ENCODE measurements at places on chromosomes 2 and 18.
A peak's percentile ranks its signal among the peaks of the same experiment; 100 is the strongest.

GRCh38 chr2:19722531-19722971 lies 179.2 kb downstream of the TTC32 start:
- DNase-seq, result no peak

- DNase-seq, result no peak
These were observed 158.6 kb downstream of the PPP1R1C start for GRCh38 chr2:182144041-182144775.

DNA sequence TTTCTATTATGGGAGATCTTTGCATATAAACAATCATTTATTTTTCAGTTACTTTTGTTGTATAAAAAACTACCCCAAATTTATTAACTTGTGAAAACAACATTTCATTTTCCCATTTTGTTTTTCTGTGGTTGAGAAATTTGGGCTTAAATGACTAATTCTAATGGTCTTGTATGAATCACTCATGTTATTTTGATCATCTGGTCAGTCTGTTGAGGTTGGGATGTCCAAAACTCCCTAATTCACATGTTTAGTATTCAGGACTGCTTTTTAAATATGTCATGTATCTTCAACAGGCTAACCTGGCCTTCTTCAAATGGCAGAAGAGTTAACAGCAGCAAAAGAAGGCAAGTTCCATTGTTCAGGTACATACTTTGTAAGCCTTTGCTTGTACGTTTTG lies 788.1 kb downstream of the TRIB2 start:
- no peak for DNase-seq

- DNase-seq, result no peak
These were observed 5.8 kb upstream of the OSBPL6 start for GRCh38 chr2:178188466-178188865.

- no peak for DNase-seq
These were observed 115.2 kb downstream of the INHBB start for GRCh38 chr2:120461092-120461491.

- no peak for DNase-seq
These were observed 140.5 kb downstream of the ALK start for GRCh38 chr2:29780906-29781305.

DNA sequence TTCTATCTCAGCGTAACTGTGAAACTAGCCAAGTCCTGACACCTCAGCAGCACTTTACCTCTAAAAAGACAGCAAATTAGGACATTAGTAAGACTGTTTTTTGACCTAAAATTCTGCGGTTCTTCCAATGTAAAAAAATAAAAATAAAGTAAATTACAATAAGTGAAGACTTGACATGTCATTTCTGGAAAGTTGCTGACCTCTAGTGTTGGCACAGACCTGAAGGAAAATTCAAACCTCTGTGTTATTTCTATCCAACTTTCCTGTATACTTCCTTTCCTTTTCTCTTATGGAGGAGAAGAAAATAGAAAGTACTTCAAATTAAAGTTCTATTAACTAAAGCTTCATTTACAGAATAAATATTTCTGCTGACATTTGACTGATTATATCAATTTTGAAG lies 110.6 kb downstream of the TMEM182 start:
- DNase-seq, result no peak

DNA sequence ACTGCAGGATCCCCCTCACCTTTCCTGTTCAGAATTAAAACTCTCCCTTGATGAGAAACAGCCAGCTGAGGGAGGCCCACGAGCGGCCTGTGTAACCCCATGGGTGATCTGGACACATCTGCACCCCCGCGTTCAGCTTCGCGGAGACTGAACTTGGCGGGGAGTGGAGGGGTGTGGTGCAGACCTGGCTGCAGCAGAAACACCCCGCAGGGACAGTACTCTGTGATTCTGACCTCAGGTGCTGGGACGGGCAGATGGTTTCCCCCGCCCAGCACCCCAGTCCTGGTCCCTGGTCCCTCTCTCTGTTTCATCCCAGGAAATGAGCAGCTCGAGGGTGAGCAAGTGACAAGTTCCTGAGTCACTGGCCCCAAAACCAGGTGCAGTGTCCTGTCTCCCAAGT lies 41.2 kb downstream of the GBX2 start:
- DNase-seq, result no peak

- DNase-seq, result peak; percentile 55
These were observed 70.4 kb downstream of the ARHGEF33 start for GRCh38 chr2:38959938-38960608.

DNA sequence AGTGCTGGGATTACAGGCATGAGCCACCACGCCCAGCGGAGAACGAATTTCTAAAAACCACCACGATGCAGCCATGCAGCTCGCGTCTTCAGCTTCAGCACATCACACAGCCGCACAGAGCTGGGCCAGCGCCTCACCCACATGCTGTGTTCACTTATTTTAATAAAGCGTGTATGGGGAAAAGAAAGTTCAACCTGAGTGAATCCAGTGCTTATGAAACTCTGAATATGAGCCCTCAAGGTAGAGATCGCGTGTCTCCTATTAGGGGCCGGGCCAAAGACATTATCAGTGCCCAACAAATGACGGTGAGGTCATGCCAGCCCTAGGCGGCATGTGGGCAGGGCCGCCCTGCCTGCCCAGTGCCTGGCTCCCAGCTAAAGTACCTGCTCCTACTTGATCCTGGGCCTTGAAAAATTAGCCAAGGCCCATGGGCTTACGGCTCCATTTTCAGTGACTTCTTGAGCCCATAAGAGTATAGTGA lies 44.3 kb downstream of the SPRED2 start:
- DNase-seq, result no peak

DNA sequence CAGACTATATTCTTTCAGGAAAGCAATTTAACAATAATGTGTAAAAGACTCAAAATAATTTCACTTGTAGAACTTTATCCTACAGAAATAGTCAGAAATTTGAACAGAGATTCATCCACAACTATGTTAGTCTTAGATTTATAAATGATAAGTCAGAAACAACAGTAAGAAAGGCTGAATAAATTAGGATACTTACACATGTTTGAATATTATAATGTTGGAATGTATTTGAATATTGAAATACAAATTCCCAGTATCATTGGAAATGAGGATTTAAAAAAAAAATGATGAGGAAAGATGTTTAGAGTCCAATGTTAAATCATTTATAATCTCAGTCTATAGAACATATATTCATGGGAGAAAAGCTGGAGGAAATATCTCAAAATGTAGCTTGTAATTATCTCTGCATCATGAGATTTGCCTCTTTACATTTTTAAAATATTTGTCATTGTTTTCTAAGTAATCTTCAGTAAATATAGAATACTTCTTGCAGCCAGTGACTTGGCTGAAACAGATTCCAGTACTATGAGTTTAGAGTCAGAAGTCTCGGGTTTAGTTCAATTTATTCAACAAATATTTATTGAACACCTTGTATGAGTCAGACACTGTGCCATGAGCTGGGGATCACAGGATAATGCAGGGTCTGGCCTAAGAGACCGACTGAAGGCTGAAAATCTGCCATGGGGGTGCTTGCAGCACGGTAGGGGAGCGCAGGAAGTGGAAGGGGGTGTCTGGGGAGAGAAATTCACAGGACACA lies 32.3 kb downstream of the CXCR4 start:
- DNase-seq, result no peak

DNA sequence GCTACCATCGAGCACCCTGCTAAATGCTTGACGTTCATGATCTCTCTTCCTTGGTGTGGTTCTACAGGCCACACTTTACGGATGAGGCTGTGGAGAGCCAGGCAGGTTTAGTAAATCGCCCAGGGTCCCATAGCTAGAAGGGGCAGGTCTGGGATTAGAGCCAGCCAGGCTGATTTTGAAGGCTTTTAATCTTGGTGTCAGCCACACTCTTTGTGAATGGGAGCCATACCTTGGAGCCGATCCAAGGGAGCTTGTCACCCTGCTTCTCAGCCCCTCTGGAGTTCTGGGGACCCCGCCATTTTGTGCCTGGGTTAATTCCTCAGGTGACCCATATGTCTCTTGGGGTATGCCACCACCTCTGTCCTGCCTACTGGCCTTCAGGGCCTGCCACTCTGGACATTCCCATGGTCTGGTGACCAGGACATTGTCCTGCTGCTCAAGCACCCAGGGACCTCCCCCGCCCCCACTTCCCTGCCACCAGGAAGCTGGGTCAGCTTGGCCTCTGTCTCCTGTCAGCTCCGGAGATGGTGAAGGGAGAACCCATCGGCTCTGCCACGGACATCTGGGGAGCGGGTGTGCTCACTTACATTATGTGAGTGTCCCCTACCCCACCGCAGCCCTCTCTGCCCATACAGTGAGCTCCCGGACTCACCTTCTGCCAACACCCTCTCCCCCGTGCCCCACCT lies 7.3 kb upstream of the GMPPA start:
- DNase-seq, result no peak

GRCh38 chr2:30237239-30237965 lies 6.1 kb downstream of the LBH start:
- no peak for DNase-seq

DNA sequence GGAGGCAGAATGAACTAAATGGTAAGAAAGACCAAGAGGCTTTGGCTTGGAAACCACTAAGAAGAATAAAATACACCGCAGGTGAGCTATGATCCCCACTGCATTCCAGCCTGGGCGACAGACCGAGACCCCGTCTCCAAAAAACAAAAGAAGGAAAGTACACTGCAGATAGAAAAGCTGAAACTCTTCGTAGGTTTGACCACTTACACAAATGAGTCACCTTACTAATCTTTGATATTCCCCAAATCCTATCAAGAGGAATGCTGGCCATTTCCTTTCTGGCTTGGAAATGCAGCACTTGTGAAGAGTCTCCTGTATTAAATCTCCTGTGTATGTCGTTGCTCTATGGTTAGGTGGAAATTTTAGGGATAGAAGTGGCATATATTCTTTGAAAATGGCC lies 108.8 kb downstream of the MTCL1 start:
- no peak for DNase-seq

DNA sequence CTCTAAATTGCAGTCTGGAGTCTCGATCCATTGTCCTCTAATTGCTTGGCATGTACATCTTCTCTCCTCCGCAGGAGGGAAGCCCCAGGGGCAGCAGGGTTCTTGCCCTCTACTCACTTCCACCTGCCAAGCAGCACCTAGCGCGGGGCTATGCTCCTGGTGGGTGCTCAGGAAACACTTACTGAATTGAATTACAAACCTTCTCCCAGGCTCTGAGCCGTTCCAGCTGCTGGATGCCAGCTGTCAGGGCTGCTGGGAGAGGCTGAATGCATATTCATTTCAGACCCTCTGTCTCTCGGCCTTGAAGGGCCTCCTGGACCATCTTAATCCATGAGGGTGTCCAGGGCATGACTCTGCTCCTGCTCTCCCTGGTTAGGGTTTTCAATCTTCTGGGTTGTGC lies 94.0 kb downstream of the CELF4 start:
- no peak for DNase-seq

- no peak for DNase-seq
These were observed 2.7 kb downstream of the LAPTM4A start for GRCh38 chr2:20048488-20049448.

DNA sequence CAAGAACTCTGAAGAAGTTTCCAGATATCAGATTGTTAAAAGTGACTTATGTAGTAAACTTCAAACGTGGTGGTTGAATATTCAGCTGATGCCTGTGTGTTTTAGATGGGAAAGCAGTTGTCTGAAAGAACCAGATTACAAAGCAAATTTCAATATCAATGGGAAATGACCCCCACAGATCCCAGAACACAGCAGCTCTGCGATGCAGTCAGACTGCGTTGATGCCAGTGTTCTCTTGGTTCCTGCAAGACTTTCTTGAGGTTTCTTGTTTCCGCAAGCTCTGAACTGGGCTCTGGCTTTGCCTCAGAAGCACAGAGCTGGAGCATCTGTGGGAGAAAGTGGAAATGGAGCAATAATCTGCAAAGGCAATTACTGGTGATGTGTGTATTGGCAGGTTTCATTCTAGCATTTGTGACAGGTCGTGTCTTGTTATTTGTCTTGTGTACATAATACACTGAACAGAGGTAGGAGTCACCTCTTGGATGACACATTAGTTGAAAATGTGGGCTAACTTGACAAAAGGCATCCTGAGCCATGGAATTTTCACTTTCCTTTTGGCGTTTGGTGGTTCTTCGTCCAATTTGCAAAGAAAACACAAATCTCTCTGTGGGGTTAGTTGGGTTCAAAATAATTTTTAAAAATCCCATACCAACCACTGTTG lies 10.8 kb upstream of the LYPD6B start:
- DNase-seq, result no peak

DNA sequence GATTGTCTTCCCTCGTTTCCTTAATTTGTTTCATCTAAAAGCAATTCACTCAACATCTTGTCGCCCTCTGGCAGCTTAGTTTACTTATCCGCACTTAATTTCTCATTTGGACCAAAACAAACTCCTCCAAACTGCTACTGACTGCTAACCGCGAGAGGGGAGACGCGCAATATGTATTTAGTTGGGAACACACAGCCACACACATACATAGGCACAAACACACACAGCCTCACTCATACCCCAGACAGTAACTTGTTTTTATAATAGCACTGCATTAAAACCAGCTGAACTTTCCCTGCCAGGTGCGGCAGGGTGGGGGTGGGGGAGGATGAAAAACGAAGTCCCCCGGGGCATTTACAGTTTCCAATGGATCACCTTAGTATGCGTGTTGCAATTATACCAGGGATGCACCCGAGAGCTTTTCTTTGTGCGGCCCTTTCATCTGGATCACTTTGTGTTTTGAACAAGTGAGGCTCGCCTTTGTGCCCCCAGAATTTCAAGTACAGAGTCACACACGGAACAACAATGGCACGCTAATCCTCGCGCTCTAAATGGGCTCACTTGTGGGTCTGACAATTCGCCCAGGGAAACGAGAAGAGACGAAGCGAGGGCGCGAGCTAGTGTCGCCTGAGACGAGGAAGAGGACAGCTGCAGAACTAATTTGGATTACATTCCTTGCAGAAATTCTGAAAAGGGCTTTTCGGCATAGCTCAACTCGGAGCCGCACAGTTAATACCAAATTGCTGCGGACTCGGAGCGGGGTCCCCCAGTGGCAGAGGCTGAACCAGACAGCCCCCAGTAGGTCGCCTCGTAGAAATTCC lies 2.4 kb downstream of the ERBB4 start:
- no peak for DNase-seq

- no peak for DNase-seq
These were observed 997.9 kb upstream of the CELF4 start for GRCh38 chr18:38563396-38563980.

DNA sequence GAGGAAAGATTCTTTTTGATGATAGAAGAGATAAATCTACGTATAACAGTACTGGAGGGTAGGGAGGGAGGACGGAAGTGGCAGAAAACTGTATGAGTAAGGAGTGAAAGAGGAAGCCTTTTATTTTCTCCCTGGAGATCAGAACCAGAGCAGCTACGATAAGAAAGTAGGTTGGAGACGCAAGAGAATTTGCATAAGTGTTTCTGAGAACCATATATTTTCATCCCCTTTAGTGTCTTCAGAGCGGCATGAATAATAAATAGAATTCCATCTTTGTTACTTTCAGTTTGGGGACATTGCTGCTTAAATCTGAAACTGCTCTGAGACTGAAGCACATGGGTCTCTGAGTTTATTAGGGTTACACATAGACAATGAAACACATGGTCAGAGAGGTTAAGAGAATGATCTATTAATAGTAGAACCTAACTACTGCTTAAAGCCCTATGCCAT lies 230.2 kb upstream of the TNP1 start:
- DNase-seq, result no peak

GRCh38 chr2:128363934-128364361 lies 45.3 kb upstream of the HS6ST1 start:
- no peak for DNase-seq

GRCh38 chr2:191051825-191052778 lies 38.1 kb upstream of the STAT1 start:
- DNase-seq, result no peak
